Stimulated activated CD8-positive, alpha-beta memory T cell treated with anti-CD3 and anti-CD28 coated beads, Interleukin-4, amount 100 ng/mL, for 24 hours (primary cell): ENCODE measurements at places on chromosomes 11 and 22.

DNA sequence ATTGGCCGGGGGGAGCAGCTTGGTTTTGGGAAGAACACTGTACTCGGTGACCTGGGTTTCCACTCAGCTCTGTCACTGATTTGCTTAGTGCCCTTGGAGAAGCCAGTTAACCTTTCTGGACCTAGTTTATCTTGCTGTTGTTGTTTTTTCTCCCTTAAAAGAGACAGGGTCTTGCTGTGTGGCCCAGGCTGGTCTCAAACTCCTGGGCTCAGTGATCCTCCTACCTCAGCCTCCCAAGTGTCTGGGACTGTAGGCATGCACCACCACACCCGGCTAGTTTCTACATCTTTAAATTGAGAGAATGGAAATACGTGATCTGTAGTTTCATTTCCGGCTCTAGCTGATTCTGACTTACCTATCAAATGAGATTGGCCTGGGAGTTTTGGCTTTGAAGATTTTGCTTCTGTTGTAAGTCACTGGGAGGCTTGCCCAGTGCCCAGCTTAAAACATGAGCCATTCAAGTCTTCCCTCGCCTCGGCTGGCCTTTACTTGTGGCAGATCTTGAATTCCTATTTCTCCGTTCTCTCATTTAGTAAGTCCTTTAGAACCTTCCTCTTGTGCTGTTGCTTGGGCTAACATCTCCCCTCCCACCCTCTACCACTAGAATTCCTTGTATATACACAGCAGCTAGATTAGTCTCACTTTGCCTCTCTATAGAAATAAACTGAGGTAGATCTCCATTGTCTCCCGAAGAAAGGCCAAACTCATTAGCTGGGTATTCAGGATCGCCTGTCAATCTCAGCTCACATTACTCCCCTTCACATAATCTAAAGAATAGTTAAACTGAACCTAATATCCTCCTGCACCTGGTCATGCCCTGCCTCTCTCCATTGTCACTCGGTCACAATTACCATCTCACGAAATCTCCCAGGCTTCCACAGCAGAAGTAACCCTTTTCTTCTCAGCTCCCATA lies 87.7 kb upstream of the SLC25A18 start:
- no peak for DNase-seq

GRCh38 chr11:88105526-88105925 lies 69.7 kb downstream of the RAB38 start:
- DNase-seq = no peak

DNA sequence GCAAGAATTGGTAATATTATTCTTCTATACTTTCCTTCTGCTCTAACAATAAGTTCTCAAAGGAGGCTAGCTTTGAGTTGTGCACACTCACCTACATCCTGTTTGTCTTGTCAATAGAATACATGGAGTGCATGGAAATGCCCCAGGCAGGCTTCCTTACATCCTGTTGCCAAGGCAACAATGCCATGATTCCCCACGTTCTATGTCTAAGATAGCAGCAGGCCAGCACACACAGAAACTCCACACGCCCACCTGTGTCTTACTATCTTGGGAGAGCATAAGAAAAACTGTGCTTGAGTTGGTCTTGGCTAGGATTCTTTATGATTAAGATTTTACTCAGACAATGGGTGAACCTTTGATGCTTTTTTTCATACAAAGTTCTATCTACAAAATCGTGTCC lies 379.2 kb downstream of the AASDHPPT start:
- no peak for DNase-seq

DNA sequence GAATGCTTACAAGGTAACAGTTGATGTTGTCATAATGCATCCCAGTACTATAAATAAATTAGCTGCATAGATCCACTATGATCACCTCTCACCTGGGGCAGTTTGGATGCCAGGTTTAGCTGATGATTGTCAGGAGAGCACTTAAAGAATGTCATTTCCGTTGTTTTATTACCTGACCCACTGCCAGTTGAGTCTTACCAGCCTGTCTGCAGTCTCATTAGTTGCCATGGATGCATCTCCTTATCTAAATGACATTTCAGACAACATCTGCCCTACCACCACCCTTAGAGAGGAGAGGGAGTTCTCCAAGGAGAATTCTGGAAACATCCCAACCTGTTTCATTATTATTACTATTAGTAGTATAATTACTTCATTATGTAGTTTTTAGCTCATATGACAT lies 339.1 kb upstream of the API5 start:
- DNase-seq = no peak

DNA sequence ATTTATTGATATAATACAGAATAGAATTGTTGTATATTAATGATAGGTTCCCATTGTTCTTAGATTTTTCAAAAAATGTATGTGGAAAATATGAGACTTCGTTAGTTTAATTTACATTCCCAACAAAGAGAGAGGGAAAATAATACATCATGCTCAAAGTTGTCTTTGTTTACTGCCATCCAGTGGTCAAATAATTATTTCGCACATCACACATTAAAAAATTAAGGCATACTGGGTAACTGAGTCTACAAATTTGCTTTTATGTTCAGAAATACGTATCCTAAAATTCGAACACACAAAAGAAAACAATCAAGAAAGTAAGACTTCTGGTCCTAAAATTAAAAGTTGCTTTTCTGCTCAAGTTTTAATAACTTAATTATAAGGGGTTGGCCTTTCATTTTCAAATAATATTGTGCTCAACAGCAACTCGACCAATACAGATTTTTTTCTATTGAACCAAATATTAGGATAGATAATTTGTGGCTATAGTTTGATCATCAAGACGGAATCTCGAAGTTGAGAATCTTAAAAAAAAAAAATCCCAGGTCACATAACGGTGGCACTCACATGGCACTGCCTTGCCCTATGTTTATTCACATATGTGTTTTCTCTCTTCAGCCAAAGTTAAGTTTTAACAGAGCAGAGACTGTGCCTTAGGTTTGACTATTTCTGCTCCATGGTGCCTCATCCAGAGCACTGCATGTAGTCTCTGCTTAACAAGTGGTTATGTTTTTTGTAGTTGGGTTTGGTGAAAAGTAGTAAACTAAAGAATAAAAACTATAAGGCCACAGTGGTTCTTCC lies 12.3 kb downstream of the PDGFD start:
- no peak for DNase-seq

DNA sequence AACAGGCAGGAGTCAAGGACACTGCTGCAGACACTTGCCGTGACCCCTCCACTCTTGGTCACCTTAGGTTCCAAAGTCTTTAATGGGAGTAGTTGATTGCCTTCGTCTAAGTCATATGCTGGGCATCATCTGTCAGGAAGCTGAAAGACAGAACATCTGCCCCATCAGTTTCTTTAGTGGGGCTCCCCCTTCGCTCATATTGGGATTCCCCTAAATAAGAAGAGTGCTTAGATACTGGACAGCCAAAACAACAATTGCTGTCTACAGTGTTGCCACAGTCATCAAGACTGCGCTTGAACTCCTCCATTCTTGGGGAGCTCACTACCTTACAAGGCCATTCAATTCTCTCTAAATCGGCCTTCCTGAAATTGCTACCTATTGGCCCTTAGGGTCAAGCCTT lies 58.5 kb downstream of the UBASH3B start:
- no peak for DNase-seq

DNA sequence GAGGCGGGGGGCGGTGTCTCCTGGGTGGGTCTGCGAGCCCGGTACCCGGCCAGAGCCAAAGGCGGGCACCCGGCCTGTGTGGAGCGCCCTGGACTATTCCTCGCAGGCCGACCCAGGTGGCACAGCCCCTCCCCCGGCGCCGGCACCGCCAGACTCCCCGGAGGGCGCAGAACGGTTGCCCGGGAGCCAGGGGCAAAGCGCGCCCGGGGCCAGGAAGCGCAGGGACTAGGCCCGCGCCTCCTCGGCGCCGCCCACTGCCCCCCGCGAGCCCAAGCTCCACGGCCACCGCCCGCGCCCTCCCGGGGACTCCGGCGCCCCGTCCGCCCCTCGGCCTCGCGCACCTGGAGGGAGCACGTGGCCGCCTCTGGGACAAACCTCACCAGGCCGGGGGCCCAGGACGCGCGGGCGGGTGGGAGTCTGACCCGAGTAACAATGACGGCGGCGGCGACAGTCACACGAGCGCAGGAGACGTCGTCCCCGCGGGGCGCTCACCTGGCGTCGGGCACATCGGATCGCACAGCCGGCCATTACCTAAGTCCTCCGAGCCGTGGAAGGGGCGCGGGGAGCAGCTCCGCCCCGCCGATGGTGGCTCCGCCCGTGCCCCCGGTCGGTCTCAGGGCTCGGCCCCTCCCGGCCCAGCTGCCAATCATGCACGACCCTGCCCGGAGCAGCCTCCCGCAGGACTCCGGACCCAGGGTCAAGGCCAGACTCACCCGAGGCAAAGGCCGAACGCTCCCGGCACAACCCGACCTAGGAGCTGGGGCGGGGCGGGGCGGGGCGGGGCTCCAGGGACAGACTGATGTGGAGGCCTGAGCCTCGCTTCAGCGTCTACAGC lies 7.4 kb downstream of the PLXNB2 start:
- DNase-seq = no peak

DNA sequence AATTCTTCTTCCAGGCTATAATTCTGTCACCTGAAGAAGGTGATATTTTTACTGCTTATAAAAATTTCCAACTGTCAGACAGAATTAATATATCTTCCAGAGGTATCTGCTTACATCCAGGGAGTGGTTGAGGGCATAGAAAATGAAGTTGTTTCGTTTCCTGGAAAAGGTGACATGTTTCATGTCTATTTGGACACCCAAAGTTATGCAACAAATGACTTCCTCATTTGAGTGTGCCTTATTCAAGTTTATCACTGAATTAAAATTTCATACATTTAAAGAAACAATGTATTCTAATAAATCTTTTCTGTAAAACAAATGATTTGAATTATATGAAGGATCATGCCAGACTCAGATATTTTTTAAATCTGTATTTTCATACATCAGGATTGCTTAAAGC lies 8.5 kb upstream of the GRAMD1B start:
- DNase-seq = no peak

- no peak for DNase-seq
These were observed 38.7 kb downstream of the IGSF9B start for GRCh38 chr11:133917921-133918607.

DNA sequence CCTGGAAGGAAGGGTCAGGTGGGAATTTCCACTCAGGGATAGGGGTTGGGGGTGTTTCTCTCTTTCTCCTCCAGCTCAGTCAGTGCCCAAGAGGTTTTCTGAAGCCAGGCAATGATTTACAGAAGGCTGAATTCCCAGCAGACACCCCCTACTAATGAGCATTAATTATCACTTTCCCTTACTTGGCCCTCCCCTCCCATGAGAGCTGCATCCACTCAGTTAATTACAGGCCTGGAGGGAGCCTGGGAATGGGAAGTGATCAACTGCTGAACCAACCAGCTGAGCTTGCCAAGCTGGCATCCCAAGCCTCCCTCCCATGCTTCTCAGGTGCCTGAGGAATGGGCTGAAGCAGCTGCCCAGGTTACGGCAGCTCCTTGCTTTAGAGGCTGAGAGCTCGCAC lies 992 bp downstream of the LGALS12 start:
- no peak for DNase-seq

- DNase-seq = no peak
These were observed 17.3 kb upstream of the EIF3D start for GRCh38 chr22:36546092-36546804.

GRCh38 chr11:33013755-33014154 lies 1.9 kb upstream of the DEPDC7 start:
- no peak for DNase-seq

- no peak for DNase-seq
These were observed 187.5 kb downstream of the IGLL1 start for GRCh38 chr22:23392420-23393121.

DNA sequence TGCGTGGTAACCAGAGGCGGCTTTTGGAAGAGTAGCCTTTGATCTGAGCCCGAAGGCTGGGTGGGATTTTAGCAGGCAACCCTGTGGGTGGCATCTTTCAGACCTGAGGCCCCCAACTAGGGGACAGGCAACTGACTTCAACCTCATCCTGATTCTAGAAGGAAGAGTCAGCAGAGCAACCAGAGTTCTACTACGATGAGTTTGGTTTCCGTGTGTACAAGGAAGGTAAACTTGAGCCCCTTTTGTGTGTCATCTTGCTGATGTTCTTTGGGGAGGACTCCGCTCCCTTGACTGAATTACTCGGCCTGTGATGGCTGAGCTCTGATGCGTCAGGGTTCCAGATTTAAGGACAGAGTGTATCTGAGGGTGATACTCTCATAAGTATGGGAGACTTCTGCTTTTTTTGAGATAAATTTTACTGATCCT lies 31.6 kb downstream of the SGSM3 start:
- no peak for DNase-seq

- peak; percentile 38 for DNase-seq
These were observed at the start of gene RCN1 for GRCh38 chr11:32090545-32091370. TSS of gene RCN1 (plus strand) at chr11:32091074. CDS start at chr11:32091197, 123 bp downstream.

GRCh38 chr11:20599221-20600019 lies at the start of gene SLC6A5:
TSS of gene SLC6A5 (plus strand) at chr11:20599608. CDS start at chr11:20599673, 65 bp downstream.
- peak; percentile 11 for DNase-seq

- no peak for DNase-seq
These were observed 4.8 kb upstream of the FTH1 start for GRCh38 chr11:61972112-61972671.

DNA sequence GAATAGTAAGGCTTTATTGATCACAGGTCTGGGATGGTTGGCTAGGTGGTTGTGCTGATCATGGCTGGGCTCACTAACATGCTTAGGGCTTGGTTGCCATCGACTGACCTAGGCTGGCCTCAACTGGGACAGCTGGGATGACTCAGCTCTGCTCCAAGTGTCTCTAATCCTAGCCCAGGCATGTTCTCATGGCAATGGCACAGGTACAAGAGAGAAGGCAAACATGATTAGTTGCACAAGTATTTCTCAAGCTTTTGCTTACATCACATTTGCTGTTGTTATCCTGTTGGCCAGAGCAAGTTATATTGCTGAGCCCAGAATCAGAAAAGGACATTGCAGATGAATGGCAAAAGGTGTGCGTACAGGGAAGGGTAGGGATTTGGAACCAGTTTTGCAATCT lies 68.5 kb upstream of the SLC35C1 start:
- no peak for DNase-seq

DNA sequence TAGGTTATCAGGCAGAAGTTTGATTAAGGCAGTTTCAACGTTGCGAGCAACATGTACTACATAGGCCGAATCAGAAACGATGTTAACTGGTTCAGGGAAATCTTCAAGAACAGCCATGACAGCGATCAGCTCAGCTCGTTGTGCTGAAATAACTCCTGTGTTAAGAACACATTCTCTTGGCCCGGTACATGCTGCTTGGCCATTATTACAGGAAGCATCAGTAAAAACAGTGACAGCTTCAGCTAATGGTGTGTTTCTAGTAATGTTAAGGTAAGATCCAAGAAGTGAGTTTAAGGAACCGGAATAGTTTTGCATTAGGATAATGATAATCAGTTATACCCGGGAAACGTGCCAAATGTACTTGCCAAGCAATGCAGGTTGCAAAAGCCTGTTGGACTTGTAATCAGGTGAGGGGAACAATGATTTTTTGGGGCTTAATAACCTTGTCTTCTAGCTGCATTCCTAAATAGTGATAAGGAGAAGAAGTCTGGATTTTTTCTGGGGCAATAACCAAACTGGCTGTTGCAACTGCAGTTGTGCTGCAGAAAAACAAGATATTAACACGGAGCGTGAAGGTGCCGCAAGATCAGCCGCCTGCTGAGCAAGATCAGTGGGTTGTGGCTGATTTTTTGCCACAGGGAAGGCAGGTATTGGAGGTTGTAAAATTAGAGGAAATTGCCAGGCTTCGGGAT lies 14.3 kb downstream of the OR52K1 start:
- no peak for DNase-seq

GRCh38 chr11:118401151-118401879 lies at the start of gene ATP5MG:
TSS of gene ATP5MG (plus strand) at chr11:118401606. CDS start at chr11:118401666, 60 bp downstream.
- DNase-seq = peak; percentile 88

GRCh38 chr22:20624161-20624616 lies 116.8 kb downstream of the MED15 start:
- peak; percentile 30 for DNase-seq

GRCh38 chr22:32175115-32175514 lies 16.0 kb upstream of the C22orf42 start:
- no peak for DNase-seq
